ENCODE measurements at places on chromosomes 1 and 21.

DNA sequence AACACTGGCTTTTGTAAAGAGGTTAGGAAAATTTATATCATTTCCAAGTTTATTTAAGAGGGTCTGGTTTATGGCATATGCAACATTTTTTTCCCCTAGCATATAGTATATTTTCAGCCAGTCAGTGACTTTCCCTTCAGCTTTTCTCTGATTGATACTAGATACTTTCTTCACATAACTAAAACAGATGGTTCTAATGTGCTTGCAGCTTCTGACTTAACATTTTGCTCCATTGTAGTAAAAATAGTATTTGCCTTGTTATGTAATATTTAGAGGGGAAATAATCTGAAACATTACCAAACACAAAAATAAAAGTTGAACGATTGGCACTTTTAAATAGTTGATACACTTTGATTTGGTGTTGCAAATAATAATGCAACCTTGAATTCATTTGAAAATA is 191.7 kb downstream of the GPR52 start:
- DNase-seq: no peak

DNA sequence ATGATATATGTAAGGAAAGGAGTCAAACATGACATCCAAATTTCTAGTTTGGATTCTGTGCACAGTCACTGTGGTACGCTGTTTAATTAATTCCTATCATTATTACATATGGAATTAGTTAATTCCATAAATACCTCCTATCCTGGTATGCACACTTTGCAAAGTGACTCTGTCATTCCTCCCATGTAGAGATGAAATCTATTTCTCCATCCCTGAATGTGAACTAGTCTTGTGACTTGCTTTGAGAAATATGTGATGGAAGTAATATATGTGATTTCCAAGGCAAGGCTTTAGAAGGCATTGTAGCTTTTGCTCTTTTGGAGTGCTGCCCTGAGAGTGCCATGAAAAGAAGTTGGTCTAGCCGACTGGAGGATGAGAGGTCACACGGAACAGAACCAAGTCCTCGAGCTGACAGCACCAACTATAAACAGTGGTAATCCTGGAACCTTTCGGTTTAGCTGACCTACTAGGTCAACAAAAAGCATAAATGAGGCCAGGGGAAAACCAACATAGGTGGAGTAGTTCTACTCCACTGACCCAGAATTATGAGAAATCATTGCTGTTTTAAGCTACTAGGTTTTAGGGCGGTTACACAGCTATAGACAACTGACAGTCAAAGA is 1.5 kb downstream of the SELENOF start:
- no peak for DNase-seq

DNA sequence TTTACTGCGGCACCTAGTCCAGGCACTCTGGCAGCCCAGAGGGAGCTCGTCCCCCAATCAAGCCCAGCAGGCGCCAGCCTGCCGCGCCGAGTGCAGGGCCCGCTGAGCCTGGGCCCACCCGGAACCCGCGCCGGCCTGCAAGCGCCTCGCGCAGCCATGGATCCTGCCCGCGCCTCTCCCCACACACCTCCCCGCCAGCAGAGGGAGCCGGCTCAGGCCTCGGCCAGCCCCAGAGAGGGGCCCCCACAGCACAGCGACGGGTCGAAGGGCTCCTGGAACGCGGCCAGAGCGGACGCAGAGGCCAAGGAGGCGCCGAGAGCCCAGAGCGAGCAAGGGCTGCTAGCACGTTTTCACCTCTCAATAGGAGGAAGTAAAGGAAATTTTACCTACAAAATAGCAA is 767.0 kb downstream of the MRPL39 start:
- DNase-seq: no peak

GRCh38 chr1:156102633-156103511 is 11.6 kb upstream of the LMNA start:
- no peak for DNase-seq

DNA sequence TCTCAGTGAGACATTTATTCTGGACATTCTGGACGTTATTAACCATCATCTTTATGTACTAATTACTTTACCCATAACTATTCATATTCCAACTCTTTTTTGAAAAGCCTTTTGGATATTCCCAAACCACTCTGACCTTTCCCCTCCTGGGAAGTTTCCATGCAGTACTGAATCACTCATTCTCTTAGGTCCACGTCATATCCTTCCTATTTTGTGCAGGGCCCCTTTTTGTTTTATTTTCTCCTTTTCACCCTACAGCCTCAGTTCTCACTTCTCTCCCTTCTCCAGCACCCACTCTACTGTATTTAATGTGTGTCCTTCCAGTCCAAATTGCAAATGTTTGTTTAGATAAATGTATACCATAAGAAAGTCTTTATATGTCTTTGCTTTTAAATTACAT is 16.4 kb upstream of the ATP1A1 start:
- DNase-seq: no peak

Measured in hypothalamus (tissue), 51 donors.